ENCODE measurements at places on chromosomes 12 and 14.

- DNase-seq = no peak
Observed at GRCh38 chr14:25875475-25875874, 722.4 kb downstream of the NOVA1 start.

- DNase-seq = no peak
Observed at GRCh38 chr12:112595410-112595809, 176.7 kb downstream of the PTPN11 start.

DNA sequence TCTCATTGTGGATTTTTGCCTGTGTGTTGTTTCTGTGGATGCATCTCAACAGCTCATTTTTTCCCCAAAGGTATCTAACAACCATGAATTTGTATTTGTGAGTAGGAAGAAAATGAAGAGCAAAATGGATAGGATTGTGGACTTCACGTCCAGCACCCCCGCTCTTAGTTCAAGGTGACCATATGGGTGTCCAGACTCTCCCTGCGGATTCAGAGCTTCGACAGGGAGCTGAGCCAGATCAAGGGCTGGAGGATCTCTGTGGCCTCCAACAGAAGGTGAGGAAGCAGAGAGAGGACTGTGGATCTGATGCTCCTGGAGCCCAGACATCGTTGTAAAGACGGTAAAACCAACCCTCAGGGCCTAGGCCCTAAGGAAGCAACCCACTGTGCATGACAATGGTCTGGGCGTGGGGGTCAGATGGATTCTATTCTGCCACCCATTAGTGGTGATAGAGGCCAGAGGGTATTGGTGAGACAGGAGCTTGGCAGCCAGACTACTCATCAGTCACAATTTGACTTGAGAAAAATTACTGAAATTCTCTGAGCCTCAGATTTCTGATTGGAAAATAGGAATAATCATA lies 659.7 kb upstream of the TMEM132C start:
- DNase-seq = no peak

DNA sequence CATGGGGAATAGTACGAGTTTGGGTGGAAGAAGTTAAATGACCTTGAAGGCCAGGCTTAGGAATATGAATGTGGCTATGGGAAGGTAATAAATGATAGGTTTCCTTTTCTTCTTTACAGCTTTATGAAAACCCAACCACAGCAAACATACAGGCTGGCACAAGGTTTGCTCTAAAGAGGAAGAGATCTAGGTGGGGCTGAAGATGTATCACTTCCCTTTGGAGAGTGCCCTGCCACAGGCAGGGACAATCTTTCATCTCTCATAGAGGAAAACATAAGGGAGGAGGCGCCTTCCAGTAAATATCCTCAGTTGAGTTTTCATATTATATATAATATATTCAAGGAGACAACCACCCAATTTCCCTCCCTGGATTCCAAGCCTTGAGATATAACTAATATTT lies 72.9 kb upstream of the FRMD6 start:
- DNase-seq = no peak

DNA sequence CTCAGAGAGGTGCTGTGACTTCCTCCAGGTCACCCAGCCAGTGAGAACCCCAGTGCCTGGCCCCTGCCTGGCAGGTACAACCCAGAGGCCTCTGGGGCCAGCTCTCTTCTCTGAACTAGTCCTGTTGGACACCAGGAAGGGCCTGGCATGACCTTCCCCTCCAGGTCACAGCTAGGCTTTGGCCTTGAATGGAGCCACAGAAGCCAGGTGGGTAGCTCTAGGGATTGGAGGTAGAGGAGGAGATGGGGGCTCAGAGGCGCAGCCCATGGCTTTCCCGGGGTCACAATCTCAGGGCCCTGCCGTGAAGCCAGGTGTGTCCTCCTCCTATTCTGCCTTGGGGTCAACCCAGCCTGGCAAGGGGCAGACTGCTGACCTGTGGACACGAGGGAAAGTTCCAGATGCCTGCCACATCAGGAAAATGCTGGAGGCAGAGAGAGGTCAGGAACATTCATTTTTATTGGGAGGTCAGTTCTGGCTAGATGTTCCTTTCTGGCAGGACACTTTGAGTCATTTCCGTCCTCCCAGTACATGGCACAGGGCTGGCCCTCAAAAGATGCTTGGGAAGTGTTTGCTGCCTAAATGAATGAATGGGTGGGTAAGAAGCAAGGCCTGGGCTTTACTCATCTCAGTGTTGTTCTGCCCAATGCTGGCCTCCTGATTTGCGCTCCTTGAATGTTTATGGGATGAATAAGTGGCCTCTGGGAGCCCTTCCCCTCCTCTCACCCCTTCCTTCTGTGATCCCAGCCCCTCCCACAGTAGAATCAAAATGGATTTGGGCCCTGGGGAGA lies 25.4 kb downstream of the FAM222A start:
- DNase-seq = no peak

GRCh38 chr12:59595565-59595882 lies 305 bp upstream of the SLC16A7 start:
- DNase-seq = no peak

DNA sequence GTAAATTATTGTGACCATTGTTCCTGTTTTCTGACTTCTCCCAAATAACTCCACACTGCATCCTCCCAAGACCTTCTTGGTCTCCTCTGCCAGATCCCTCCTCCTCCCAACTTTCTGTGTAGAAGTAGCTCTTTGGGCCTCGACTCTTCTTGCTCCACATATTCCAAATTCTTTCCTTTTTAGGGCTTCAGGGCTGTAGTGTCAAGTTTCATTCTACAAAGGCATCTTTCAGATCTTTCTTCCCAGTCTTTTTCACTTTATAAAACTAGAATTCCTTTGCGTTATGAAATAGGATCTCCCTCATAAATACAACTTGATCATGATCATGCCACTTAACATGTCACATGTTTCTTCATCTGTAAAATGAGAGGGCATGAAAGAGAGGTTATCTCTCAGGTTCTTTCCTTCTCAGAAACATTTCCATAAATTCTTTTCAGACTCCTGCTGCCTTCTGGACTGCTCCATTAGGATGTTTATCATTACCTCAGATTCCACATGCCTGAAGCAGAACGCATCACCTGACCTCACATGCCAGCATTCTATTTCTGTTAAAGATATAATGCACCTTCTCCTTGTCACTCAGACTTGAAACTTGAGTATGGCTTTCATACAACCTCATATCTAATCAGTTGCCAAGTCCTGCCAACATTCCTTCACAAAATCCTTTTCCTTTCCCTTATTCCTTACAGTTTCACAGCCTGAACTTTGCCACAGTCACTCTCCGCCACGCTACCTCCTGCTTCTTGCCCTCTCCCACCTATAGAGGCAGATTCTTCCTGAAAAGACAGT lies 8.5 kb downstream of the SLC38A1 start:
- no peak for DNase-seq

Measured in HT-29 (cell line).